ENCODE measurements at places on chromosomes 12 and 14.

DNA sequence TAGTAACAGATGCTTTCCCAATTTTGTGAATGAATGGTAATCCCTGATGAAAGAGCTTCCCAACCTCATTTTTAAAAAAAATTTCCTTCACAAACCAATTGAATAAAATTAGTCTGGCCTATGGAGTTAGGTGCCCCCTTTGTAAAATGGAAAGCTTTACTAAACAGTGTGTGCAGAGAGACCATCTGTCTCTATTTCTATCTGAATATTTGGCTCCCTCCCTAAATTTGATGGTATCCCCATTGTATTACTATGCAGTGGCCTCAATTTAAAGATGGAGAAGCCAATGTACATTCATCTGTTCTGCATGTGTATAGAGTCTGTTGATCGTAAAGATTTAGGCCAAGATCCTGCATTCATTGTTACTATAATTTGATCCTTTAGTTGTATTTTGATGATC, 397.7 kb upstream of the RGS6 start:
- no peak for DNase-seq

- no peak for DNase-seq
Observed at GRCh38 chr12:108778053-108778452, 46.7 kb upstream of the CORO1C start.

DNA sequence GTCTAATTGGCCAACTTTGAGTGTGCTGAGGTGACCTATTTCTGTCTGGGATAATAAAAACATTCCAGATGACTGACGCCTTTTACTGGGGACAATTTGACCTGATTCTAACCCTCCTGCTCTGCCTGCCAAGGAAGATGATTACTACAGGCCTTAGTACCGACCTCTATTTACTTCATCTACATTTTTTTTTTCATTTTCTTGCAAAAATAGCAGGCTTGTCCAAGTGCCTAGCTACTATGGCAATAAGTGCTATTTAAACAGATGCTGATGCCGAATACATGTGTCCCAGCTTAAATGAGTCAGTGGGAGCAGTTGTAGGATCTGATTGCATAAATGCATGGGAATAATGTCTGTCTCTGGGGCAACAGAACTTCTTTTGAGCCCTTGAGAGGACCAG, 254.3 kb downstream of the RGS6 start:
- DNase-seq = no peak

GRCh38 chr14:73235531-73236155, 1.7 kb upstream of the PAPLN start:
- DNase-seq = no peak

- DNase-seq = no peak
Observed at GRCh38 chr12:55908726-55909512, 18.8 kb downstream of the PYM1 start.

DNA sequence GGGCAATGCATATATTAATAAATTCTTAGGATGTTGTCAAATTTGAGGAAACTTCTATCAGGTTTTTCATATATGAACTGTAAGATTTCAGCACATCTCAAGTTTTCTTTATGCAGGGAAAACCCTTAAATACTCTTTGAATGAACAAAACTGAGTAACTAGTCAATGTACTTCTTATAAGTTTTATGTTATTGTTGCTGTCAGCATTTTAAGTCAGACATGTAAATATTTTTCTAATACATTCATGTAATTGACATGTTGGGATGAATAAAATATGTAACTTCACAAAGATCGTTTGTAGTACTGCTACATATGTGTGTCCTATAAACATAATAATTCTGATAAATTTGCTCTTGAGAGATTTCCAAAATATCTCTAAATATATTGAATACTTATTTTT, 109.6 kb downstream of the BMP4 start:
- no peak for DNase-seq

DNA sequence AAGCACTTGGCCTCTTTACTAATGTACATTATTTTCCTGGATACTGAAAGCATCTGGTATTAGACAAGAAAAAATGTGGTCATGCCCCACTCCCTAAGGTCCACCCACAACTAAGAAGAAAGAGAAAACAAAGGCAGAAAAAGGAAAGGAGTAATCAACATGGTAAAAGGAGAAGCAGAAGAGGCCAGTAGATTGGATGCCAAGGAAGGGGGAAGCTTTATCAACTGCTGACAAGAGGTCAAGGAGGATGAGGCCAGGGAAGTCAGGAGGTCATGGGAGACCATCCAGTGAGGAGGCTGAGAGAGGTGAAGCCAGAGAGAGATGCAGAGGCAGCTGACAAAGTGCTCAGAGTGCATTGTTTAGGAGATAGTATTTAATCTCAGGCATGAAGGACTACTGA, 383.5 kb downstream of the ZFP36L1 start:
- DNase-seq = no peak

GRCh38 chr14:103142721-103143302, 19.6 kb downstream of the TNFAIP2 start:
- no peak for DNase-seq

GRCh38 chr14:62709773-62710172, 335.5 kb downstream of the KCNH5 start:
- no peak for DNase-seq

GRCh38 chr14:102666635-102667034, 74.2 kb downstream of the RCOR1 start:
- DNase-seq = no peak

GRCh38 chr12:108618079-108618952, 15.4 kb downstream of the SELPLG start:
- DNase-seq = no peak

GRCh38 chr14:105503935-105504692, 13.1 kb downstream of the TEDC1 start:
- DNase-seq = no peak
